ENCODE measurements at places on chromosomes 3 and 15. TPM values are rescaled to one million over a fixed set of nuclear protein-coding genes. Genes with fewer than 3 reads are reported as not detected.

Gene ARPP21
- 1.5 TPM for total RNA-seq

Gene P3H2
- total RNA-seq = 29.6 TPM

DNA sequence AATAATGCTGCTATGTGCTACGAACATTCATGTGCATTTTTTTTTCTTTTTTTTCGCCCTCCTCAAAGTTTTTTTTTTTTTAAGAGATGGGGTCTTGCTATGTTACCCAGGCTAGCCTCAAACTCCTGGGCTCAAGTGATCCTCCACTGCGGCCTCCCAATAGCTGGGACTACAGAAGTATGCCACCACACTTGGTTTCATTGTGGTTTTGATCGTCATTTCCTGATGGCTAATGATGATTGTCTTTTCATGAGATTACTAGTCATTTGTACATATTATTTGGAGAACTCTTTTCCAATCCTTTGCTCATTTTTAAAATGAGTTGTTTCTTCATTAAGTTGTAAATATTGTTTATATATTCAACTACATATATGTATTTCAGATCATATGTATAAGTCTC is 48.8 kb downstream of the FBXO22 start:
- no peak for DNase-seq

GRCh38 chr3:196431181-196432136 is 768 bp downstream of the UBXN7 start:
- DNase-seq = peak; percentile 65

GRCh38 chr3:171569571-171570132 is 109.4 kb upstream of the TNIK start:
- no peak for DNase-seq

GRCh38 chr3:158559504-158559903 is 11.5 kb upstream of the MLF1 start:
- no peak for DNase-seq

- DNase-seq = peak; percentile 69
Observed at GRCh38 chr3:156816091-156816793, 9.9 kb upstream of the LEKR1 start.

- no peak for DNase-seq
Observed at GRCh38 chr15:89068325-89068784, 19.9 kb upstream of the ABHD2 start.

- DNase-seq = no peak
Observed at GRCh38 chr3:51311055-51311454, 74.0 kb upstream of the MANF start.

DNA sequence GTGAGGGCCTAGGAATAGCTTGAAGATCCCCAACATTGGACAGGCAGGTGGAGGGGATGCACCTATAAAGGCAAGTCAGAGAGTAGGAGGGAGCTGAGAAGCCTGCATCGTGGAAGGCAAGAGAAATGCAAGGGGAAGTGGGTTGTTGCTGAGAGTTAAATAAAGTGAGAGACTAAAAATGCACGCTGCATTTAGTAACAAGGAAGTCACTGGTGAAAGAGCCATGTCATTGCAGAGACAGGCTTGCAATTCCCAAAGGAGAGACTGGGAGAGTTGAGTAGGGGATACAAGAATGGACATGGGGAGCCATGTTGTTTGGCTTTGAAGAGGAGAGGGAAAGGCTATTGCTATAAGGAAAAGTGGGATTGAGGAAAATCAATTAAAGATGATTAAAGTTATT is 77.0 kb upstream of the HEG1 start:
- no peak for DNase-seq

- no peak for DNase-seq
Observed at GRCh38 chr3:21752749-21753347, 1.8 kb upstream of the ZNF385D start.

Gene LAMB2
- 252 TPM for total RNA-seq

Gene RASGRF1
- total RNA-seq = 1.2 TPM

Gene HRH1
- 5.3 TPM for total RNA-seq

All from sigmoid colon (tissue), 7 donors.